ENCODE measurements at places on chromosomes 5 and 9.

DNA sequence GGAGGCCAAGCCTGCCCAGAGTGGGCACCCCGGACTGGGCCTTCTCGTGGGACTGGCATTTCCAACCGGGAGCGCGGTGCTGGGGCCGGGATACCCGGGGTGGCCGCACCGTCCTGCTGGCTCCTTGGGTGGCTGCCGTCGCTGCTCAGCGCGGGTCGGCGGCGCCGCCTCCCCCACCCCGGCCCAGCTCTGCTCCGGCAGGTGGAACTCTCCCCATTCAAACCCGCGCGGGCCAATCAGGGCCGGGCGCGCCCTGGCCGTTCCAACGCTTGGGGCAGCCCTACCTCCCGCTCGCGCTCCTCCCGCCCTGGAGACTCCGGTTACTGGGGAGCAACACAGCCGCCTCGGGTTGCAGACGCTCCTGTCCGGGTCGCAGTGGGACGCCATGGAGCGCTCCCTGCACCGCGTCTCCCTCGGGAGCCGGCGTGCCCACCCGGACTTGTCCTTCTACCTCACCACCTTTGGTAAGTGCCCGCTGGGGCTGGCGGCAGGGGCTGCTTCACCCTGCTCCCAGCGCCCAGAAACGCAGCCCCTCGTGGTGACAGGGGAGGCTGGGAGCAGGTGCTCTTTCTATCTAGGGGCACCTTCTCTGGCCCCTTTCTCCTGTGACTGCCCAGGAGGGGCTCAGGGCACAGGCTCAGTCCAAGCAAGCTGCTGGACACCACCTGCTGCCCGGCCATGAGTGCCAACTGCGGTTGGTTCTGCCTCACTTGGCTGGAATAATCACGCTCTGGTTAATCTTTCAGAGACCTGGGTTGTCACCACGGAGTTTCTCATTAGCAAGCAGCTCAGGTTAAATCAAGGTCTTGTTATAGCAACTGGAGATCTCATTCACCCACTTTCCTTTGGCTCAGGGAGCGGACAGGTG is at the start of gene RGS3:
Gene RGS3, plus strand, starts transcription at position 310 of the 868 bp plus-strand sequence. Its CDS starts 76 bp downstream, at position 386.
- no peak for DNase-seq

DNA sequence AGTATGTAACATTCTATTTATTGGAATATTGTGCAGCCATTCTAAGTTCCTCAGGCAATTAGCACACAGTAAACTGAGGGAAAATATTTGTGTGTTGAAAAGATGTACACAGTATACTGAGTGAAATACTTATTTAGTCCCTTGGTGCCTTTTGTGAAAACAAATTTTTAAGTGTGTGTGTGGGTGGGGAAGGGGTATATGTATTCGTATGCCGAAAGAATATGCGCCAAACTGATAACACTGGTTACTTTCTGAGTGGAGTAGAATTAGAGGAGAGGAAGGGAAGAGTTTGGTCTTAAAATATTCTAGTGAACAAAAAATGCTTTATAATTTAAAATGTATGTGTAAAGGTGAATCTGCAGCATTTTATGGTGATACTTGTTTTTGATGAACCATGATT is 3.1 kb downstream of the DCP2 start:
- DNase-seq: no peak

DNA sequence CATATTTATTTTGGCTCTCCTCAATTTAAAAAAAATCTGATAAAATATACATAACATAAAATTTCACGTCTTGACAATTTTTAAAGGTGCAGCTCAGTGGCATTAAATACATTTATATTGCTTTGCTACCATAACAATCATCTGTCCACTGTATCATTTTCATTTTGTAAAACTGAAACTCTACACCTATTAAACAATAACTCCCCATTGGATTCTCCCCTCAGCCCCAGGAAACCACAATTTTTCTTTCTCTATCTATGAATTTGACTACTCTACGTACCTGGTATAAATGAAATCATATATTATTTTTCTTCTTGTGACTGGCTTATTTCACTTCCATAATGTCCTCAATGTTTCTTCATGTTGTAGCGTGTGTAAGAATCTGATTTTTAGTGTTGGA is 563.5 kb downstream of the PRR16 start:
- no peak for DNase-seq

GRCh38 chr9:94993160-94993820 is 266.8 kb downstream of the AOPEP start:
- no peak for DNase-seq

GRCh38 chr5:181069767-181070491 is 29.9 kb downstream of the BTNL9 start:
- no peak for DNase-seq

- peak; percentile 43 for DNase-seq
Observed at GRCh38 chr5:83172655-83173054, 95.3 kb downstream of the XRCC4 start.

- DNase-seq: no peak
Observed at GRCh38 chr5:146867996-146868708, 10.4 kb downstream of the PPP2R2B start.

DNA sequence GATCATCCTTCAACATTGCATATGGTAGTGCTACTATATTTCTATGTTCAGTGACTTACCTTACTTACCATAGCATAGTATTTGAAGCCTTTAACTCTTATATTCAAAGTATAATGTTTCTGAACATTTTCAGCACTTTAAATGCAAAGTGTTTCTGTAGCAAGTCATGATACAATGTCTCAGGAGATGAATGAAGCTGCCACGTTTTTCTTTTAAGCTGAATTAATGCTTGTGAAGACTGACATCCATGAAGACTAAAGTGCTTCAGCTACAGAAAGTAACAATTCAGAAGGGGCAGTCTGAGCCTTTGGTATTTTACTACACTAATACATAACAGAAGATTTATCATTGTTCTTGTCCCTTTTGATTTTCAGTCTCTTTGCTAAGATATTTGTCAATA is 709.1 kb upstream of the ARRDC3 start:
- no peak for DNase-seq

- DNase-seq: no peak
Observed at GRCh38 chr9:36902080-36902716, 131.9 kb downstream of the PAX5 start.

DNA sequence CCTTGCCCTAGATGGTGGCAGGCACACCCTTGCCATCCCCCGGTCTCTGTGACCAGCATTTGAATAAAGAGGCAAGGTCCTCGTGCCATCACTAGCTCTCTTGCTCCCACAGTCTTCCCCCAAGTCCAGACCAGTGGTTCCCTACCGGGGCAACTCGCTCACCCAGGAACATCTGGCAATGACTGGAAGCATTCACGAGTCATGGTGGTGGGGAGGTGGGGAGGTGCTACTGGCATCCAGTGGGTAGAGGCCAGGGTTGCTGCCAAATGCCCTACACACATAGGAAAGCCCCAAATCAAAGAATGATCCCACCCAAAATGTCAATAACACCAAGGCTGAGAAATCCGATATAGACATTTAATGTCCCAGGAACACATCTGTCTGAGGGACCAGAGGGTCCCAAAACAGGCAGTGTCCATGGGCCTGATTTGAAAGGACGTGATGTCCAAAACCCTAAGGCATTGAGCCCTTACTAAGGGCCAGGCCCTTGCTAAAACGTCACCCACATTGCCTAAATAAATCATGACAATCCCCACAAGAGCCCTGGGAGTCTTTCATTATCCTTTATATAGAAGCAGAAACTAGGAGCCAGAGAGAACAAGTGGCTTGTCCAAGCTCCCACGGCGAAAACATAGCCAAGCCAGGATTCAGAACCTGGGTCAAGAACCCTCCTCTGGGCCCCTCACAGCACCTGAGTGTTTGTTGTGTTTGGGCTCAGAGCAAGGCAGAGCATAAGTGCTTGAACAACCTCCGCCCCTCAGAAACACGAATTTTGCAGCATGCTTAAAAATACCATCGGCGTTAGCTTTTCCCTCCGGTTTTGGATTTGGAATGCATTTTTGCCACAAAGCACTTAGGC is 119.3 kb upstream of the WWC1 start:
- DNase-seq: no peak

GRCh38 chr5:191036-191948 is at the start of gene LRRC14B:
Gene LRRC14B (plus strand): TSS chr5:191495. CDS start chr5:191539, 44 bp downstream.
- no peak for DNase-seq

DNA sequence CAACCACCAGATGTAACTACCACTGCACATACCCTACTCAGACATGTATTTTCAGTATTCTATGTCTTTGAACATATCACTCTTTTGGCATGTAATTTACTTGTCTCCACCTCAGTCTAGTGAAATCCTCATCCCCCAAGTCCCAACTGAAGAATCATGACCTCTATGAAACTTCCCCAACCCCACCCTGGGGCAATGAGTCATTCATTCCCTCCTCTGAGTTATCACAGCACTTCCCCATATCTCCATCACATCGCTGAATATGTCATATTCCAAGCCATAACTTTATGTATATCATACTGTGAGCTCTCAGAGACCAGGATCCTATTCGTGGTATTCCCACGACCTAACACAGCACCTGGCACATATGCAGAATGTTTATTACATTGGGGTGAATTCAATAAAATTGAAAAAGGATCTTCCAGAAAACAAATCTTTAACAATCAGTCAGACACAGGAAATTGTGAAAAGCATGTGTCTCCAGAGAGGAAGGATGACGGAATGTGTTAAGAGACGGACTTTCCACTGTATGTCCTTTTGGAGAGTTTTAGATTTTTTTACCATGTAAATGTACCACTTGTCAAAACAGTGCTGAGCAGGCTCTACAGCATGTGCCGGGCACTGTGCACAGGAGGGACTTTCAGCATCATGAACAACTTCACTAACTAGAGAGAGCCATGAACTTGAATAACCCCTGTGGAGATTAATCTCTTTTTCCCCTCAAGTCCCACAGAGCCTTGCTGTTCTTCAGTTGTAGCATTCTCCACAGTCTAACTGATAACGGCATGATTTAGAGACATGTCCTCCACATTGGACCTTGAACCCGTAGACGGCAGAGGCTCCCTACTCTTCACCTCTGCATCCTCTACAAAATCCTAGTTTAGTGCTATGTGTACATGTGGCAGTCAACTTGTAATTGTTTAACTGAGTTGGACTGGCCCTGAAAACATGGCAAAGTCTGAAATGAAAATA is 213.5 kb downstream of the GLIS3 start:
- DNase-seq: peak; percentile 69

DNA sequence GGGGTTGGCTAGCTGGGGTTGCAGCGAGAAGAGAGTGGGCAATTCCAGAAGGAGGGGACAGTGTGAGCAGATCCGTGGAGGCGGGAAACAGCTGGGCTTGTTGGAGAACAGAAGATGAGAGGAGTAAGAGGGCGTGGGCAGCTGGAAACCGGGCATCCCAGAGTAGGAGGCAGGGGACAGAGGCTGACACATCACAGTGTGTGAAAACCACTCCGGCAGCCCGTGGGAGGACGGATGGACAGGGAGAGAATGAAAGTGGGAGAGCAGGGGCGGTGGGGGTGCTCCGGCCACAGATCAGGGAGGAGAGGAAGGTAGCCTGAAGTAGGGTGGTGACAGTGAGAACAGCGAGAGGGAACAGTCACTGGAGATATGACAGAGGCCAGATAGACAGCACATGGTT is 8.3 kb upstream of the PSMB7 start:
- no peak for DNase-seq

- peak; percentile 24 for DNase-seq
Observed at GRCh38 chr5:155147222-155147621, 133.7 kb downstream of the KIF4B start.

DNA sequence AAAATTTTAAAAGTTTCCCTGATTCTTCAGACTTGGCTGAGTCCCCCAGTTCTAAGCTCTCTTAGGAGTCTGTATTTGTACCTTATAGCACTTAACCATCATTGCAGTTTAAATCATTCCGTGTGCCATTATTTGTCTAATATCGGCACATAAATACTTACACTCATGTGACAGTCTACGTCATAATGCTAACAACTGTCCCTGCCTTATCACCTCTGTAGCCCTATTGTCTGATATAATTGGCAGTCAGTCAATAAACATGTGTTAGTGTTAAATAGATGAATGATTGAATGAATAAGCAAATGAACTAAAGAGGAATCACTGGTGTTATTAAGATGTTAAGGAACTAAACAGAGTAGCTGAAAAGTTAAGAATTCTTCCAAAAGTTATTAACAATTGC is 287.8 kb downstream of the EBF1 start:
- DNase-seq: no peak

DNA sequence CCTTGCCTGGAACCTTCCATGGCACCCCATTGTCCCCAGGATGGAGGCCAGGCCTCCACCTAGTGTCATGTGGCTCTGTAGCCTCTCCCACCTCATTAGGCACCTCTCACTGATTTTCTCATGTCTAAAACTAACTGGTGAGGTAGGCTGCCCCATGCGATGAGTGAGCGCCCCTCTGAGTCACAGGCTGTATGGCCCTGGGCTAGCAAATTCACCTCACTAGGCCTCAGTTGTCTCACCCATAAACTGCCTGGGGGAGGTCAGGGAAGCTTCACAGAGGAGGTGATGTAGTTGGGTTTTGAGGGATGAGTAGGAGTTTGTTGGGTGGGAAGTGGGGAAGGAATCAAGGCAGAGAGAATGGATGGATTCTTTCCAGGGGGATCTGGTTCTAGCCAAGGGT is 8.8 kb downstream of the RXRA start:
- DNase-seq: no peak

DNA sequence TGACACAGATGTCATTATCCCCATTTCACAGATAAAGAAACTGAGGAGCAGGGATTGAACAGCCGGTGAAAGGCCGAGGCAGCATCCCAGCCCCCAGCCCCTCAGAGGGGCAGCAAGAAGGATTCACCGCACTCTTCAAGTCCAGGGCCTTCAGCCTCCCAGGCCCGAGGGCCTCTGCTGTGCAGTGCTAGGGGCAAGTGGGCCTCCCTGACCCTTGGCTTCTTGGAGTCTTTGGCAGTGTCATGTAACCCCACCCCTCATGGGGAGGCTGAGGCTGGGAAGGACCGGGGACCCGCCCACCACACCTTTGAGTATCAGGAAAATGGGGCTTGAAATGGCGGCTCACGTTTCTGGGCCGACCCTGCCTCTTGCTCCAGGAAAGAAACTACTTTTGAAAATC is 28.7 kb upstream of the RXRA start:
- DNase-seq: no peak

DNA sequence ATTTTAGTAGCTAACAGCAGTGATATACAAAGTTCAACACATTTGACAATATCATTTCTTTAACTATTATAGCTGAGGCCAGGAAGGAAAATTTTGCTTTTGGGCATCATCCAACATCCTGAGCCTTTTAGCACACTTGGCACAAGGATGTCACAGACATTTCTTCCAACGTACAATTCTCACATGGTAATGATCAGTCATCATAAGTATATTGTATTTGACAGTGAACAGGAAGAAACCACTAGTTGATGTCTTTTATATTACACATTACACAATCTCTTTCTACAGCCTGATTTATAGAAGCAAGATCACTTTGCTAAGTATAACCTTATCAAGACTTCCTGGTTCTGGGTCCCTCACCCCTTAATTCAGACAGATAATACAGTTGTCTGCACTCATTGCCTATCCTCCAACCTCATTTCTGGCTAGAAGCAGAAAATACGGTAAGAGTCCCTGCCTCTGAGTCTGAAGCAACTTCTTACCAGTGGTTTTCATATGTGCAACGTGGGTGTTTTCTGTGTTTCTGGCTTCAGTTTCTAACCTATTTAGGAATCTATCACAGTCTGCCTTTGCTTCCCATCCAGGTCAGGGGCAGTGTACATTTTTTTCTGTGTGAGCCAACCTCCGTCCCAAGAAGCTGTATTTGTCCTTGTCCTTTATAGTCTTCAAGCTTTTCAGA is 167.8 kb downstream of the PAM start:
- peak; percentile 59 for DNase-seq
